ENCODE measurements at places on chromosomes 7 and 10.

GRCh38 chr10:98340261-98340939 lies 72.4 kb upstream of the LOXL4 start:
- DNase-seq, result no peak

GRCh38 chr7:50660040-50660829 lies 95.0 kb upstream of the DDC start:
- no peak for DNase-seq

DNA sequence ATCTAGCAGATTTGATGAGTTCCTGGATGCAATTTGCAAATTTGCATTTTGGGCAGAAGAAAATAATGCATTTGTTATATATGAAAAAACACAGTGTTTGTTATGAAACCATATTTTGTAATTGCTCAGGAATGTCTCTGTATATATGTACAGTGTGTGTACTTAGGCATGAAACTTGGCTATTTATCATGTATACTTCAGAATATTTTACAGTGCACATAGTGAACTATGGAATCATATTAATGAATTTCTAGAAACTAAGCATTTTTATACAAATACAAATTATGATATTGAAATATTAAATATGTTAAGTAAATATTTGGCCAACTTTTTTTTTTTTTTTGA lies 107.5 kb downstream of the TWIST1 start:
- no peak for DNase-seq

DNA sequence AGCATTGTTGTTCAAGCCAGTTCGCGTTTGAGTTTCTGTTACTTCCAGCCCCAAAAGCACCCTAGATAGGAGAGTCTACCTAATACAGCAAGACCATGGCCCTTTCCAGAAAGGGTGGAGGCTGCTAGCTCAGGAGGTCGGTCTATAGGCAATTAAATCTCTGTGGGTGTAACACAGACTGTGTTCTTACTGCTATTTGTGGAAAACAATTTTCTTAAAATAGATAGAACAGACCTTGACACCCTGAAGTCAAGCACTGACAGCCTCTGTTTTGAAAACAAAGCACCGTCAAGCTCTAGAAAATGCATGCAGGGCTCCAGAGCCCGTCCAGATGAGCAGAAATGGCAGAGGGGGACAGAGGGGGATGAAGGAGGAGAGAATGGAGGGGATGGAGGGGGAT lies 156.6 kb downstream of the PRKAG2 start:
- DNase-seq, result no peak

DNA sequence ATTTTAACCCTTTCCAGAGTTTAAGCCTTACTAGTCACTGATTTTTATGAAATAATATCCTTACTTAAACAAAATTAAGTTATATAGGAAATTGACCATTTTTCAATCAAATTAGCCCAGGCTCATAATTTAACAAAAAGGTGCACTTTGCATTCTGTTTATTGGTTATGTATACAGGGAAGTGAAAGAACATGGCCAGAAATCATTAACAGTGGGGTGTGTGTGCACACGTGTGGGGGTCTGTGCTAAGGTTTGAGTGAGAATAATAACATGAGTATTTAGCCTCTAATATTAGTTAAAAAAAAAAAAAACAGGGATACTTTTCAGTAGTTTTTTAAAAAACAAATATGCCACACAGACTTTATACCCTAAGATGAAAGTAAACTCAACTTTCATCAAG lies 510.5 kb upstream of the PFKP start:
- DNase-seq, result no peak

DNA sequence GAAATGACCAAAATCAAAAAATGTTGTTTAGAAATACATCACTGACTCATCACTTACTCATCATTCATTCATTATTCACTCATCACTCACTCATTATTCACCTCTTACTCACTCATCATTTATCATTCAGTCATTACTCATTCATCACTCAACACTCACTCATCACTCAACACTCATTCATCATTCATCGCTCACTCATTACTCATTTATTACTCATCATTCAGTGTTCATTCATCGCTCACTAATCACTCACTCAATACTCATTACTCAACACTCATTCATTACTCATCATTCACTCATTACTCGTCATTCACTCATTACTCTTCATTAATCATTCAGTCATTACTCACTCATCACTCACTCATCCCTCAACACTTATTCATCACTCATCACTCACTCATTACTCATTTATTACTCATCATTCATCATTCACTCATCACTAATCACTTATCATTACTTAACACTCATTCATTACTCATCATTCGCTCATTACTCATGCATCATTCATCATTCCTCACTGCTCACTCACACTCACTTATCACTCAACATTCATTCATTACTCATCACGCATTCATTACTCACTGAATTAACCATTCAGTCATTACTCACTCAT lies 238.5 kb downstream of the ADARB2 start:
- no peak for DNase-seq

GRCh38 chr7:2355705-2356008 lies 1.0 kb downstream of the EIF3B start:
- DNase-seq, result no peak

DNA sequence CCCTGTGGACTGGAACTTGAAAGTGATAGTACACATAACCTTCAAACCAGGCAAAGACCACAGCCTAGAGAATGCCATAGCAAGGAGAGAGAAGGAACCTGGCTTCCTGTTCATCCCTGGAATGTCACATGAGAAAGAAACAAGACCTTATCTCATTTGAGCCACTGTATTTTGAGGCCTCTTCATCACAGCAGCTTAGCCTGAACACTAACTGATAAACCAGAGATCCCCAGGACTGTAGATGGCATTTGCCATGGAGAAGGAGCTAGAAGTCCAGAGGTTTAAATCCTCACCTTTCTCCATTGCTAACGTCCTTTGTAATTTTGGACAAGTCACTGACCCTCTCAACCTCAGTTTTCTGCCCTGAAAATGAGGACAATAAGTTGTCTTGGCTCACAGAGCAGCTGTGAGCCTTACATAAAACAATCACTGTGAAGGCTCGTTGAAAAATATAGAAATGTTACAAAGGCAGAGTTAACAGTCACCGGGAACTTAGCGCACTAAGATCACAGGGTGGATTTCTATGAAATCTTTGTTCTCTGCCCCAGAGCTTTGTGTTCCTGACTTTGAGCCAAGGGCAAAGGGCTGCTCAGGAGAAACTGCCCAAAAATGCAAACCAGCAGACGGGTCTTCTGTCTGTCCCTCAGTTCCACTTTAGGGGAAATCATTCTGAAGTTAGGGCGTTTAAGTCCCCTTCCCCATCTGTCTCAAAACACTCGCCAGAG lies 197.0 kb downstream of the USP6NL start:
- DNase-seq, result no peak

DNA sequence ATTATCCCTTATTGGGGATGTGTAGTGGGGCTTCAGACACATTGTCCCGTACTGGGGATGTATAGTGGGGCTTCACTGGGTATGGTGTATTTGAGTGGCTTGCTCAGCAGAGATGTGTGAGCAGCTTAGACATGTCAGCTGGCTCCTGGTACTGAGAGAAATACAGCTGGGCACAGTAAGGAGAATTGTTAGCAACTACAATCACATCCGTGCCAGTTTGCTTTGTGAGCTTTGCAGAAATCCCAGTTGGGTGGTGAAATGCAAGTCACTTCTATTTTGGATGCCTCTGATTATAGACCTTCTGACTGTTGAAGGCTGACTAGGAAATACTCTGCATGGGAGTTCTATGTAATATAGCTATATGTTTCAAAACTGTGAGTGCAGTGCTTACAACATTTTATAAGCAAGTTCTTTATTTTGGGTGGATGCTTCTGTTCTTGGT lies 10.8 kb downstream of the CCNY start:
- no peak for DNase-seq

DNA sequence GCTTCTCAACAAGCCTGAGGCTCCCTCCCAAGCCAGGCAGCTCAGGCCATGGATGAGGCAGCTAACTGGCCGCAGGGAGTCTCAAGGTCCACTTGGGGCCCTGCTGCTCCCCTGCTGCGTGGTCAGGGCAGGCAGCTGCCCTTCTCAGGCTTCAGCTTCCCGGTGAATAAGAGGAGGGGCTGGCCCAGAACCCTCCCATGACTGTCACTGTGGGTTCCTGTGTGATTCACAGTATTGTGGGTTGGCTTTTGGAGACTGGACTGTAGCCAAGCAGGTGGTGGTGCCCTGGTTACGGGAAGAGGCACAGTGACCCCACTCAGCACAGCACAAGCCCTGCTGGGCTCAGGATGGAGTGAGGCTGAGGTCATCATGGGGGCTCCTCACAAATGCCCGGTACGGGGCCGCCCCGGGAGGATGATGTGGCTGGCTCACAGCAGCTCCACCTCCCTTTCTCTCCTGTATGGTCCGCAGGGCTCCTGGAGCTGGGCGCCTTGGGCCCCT lies 189.8 kb downstream of the HECW1 start:
- no peak for DNase-seq

DNA sequence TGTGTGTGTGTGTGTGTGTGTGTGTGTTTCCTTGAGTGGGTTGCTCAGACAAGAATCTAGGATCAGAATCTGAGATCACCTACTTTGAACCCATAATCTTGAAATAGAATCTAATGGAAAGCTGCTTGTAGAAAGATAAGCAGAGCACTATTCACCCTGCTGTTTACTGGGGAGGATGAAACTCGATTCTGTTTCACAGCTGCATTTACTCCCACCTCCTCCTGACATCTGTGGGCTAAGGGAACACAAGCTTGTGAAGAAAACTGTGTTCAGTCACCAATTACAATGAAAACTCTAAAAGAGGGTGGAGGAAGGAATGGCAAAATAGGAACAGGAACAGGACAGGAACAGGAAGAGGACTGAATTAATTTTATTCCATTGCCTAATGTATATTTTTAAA lies 269.5 kb downstream of the TSPAN12 start:
- DNase-seq, result no peak

DNA sequence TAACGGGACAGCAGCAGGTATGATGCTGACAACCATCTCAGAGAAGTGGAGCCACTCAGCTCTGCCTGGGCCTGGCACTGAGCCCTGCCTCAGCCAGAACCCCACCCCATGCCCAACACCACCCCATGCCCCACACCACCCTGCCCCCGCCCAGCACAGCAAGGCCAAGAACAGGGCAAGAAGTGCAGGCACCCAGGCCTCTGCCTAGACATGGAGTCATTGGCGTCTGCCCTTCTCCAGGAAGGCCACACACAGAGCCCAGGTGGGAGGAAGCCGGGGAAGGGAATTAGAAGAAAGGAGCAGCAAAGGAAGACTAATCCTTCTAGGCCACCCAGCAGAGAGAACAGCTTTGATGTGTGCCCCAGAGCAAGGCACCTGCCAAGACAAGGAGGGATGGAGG lies 18.9 kb downstream of the CAMK2G start:
- no peak for DNase-seq

DNA sequence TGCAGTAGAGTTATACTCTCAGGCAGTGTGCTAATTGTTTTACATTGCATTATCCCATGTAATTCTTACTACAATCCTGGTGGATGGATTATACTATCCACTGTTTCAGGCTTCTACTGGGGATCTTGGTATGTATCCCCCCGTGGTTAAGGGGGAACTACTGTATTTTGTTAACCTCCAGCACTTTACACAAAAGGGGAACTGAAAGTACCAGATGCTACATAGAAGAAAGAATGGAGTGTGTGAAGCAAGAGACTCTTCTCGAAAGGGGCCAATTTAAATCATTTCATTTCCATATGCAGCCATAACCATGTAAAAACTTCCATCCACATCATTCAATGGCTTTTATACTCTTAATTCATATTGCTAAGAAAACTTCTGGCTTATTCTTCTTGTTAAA lies 69.4 kb downstream of the C1GALT1 start:
- DNase-seq, result peak; percentile 29

GRCh38 chr7:92731335-92732063 lies 104.9 kb downstream of the CDK6 start:
- DNase-seq, result peak; percentile 19

GRCh38 chr7:10802526-10802925 lies 171.1 kb upstream of the PHF14 start:
- no peak for DNase-seq

DNA sequence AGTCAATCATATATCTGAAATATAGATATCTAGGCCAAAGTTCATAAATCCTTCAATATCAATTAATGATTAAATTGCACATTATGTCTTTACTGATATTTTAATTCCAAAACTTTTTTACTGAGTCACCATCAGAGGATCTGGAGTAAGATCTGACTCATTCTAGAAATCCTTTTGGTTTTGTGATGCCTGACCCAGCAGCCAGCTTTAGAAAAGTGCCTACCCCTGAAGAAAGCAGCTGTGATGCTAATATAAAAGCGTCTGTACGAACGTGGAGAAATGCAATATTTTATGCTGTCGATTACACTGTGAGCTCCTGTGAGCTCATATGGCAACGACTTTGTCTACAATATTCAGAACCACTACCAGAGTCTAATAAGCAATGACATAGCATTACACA lies 142.5 kb upstream of the LRRTM3 start:
- no peak for DNase-seq

DNA sequence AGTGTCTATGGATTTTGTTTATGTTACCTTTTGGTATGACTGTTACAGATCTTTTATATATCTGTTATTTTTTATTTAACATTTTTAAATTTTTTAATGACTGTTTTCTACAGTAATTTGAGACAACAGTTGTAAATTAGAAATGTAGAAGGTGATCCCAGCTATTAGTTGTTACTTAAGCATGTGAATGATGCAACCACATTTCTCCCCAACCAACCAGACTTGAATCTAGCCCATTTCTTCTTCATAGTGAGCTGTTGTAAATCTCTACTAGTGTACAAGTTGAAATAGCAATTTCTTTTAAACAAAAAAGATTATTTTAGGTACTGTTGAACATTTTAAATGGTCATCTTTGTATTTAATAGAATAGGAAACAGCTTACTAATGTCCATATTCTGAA lies 18.0 kb downstream of the TMEM106B start:
- no peak for DNase-seq

DNA sequence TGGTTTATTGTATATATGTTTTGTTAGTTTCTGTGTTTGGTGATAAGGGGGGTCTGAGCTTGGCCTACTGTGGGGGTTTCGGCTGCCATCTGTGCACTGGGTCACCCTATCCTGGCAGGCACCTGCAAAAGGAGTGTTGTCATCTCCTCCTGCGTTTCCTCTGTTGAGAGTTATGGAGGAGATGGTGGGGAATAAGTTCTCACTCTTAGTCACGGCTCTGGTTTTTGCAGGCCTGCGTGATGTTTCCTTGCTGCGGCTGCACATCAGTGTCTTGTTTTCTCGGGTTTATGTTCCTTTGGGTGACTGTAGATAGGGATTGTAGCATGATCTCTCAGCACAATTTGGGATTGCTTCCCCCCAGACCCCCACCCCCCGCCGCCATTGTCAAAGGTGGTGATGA lies 36.8 kb downstream of the CCM2 start:
- no peak for DNase-seq

- DNase-seq, result no peak
Measured at GRCh38 chr7:133919810-133920209, 207.3 kb upstream of the LRGUK start.

- no peak for DNase-seq
Measured at GRCh38 chr10:24944512-24945255, 7.7 kb downstream of the PRTFDC1 start.

DNA sequence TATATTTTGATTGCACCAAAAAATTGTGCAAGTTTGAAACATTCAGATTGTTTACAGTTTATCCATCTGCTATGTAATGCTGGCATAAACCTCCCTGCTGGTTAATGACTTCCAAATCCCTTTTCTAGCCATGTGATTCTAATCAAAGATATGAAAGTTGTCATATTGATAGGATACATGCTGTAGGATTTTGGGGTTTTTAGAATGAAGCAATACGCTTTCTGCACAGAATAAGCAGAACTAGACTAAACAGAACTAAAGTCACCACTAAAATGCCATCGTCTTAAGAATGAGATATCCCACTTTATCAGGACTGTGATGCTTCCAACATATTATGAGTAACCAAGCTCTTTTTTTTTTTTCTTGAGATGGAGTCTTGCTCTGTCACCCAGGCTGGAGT lies 856 bp downstream of the SSMEM1 start:
- DNase-seq, result no peak

Measured in GM10248 (cell line).